ENCODE measurements at places on chromosomes 1 and 21.

DNA sequence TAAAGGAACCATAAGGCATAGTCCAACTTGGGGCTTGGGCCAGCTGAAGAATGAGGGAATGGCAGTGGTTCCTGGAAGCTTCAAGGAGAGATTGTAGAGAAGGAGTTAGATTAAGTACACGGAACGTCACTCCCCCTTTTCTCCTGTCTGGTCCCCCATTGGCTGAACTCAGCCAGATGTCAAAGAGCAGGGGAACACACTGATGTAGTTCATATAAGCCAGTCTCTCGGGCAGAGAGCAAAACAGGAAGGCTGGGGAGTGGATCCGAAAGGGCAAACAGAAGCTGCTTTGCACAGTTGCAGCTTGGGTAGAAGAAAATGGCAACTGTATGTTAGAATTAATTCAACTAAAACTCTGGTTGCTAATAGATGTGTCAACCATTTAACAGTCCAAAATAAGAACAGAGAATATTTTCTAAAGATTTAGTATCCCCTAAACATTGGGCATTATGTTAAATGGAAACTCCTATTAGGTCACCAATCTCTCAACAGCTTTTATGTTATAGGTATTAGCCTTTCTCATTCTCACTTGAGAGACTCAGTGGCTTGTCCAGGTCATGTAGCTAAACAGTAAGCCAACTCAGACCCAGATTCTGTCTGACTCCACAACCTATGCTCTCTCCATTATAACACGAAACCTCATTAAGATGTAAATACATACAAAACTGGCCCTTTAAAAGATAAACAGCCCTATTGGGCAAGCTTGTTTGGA is 600.7 kb upstream of the USP24 start:
- DNase-seq: no peak

DNA sequence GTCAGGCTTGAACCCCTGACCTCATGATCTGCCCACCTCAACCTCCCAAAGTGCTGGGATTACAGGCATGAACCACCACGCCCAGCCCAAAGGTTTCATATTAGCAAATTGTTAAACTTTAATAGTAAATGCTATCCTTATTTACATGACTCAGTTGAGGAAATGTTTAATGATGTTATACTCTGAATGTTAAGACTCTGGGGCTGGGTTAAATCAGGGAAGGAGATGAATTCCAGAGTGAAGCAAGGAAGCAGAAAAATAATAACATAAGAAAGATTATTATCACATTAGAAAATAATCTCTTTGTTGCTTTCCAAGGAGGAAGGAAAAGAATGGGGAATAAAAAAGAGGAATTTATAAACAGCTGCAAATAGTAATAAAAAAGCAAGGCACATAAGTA is 105.3 kb downstream of the PTGS2 start:
- no peak for DNase-seq

GRCh38 chr1:225688345-225688744 is 35.4 kb upstream of the ENAH start:
- DNase-seq: no peak

- DNase-seq: no peak
Measured at GRCh38 chr21:44735821-44736220, 24.4 kb upstream of the TSPEAR start.

DNA sequence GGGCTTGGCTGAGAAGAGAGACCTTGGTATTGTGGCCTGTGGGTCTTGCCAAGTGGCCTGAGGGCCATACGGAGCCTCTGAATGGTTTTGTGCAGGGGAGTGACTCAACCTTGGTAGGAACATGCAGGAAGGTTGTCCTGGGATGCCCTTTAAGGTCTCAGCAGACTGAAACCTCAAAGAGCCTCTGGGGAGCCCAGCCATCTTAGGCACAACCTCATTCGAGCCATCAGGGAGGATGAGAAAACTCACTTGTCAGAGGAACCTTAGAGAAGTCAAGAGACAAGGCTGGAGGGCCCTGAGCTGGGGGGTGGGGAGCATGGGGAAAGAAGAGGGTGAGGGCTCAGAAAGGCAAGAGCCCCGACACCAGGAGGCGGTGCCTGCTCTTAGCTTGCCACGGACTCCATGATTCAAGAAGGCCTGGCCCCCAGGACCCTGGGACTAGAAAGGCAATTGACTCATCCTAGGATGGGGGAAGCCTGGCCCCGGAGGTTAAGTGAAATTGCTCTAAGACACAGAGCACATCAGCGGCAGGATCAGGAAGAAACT is 13.0 kb downstream of the IFI6 start:
- no peak for DNase-seq

All from cardiac septum (tissue), 1 donor.